ENCODE measurements at places on chromosomes 7 and 10. TPM values are rescaled to one million over a fixed set of nuclear protein-coding genes. Genes with fewer than 3 reads are reported as not detected.

GRCh38 chr7:36820527-36821170 is 96.4 kb upstream of the AOAH start:
- DNase-seq, result no peak

- no peak for DNase-seq
Observed at GRCh38 chr7:95595746-95596197, 544 bp downstream of the PDK4 start.

- DNase-seq, result no peak
Observed at GRCh38 chr7:157467496-157468212, 130.8 kb downstream of the DNAJB6 start.

GRCh38 chr7:98210513-98211220 is 572 bp upstream of the BHLHA15 start:
- no peak for DNase-seq

The TBATA gene
- not detected for total RNA-seq

GRCh38 chr10:60382946-60383681 is 6.6 kb downstream of the ANK3 start:
- DNase-seq, result peak; percentile 41

DNA sequence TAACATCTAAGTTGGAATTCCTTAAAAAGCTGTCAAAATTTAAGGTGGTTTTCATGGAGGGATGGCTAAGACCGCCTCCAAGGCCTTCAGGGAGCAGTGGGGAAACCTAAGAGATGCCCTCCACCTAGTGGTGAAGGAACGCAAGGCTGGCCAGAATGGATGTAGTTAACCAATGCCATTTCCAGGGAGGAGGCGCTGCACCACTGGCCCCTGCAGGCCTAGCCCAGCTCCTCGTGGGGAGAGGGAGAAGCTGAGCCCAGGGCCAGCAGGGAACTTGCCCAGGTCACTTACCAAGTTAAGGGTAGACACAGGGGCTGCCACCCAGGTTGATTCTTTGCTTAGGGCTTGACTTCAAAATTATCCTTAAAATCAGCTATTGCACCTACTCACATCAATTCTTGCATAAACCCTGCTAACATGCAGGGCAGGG is 32.0 kb downstream of the FIGNL1 start:
- peak; percentile 29 for DNase-seq

DNA sequence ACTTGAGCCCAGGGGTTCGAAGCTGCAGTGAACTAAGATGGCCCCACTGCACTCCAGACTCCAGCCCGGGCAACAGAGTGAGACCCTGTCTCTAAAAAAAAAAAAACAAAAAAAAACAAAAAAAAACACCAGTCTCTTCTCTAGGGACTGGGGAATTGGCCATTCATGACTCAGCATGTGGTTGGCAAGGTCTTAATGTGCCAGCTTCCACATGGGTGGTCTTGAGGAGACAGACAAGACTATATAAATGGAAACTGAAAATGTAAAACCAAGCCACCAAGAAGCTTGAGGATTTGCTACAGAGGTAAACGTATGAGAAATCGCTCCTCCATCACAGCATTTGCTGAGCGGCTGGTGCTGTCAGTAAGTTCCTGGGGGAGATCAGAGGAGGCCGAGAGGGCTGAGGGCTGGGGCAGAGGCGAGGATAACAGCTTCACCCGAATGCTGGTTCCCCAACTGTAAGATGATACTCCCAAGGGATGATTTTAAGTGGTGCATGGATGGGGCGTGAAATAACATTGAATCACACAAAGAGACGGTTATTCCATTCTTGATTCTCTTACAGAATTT is 128.7 kb downstream of the C10orf105 start:
- DNase-seq, result no peak
